CD4-positive, alpha-beta T cell treated with Interleukin-15 for 4 hours (primary cell): ENCODE measurements at places on chromosomes 6 and 20.

GRCh38 chr6:161265554-161265953 is 8.3 kb downstream of the AGPAT4 start:
- DNase-seq = no peak

- no peak for DNase-seq
Measured at GRCh38 chr6:152821525-152821924, 70.9 kb downstream of the VIP start.

GRCh38 chr6:27582928-27583725 is 110.2 kb upstream of the ZNF184 start:
- DNase-seq = no peak

DNA sequence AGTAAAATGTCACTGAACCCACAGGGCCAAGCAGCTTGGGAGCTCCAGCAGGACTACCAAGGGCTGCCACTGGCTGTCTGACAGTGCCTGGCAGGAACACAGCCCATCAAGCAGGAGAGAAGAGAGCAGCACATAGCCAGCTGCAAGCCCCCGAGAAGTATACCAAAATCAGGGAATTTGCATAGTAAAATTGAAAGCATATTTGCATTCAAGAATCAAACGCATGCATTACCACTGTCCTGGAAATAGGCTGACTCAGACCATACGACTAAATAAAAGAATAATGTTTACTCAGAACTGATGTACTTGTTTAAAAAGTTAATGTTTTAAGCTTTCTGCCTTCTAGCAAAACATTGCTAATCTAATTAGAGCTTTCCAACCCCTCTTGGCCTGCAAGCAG is 298.1 kb downstream of the TFAP2B start:
- DNase-seq = no peak

- DNase-seq = no peak
Measured at GRCh38 chr20:53831228-53831627, 237.6 kb upstream of the ZNF217 start.

DNA sequence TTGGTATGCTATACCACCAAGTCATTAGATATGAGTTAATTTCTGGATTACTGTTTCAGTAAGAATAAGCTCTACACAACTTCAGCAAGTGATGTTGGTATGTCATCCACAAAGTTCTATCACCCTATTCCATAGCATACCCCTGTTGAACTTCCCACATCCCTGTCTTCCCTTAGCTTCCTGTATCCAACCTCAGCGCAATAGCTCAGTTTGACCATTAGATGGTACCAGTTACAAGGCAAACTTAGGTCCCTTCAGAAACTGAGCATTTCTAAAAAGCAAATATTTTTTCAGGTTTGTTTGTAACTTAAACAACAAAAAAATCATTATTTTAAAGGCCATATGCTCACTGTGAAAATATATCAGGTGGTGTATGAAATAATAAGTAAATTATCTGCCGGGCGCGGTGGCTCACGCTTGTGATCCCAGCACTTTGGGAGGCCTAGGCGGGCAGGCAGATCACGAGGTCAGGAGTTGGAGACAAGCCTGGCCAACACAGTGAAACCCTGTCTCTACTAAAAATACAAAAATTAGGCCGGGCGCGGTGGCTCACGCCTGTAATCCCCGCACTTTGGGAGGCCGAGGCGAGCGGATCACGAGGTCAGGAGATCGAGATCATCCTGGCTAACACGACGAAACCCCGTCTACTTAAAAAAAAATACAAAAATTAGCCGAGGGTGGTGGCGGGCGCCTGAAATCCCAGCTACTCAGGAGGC is 8.8 kb upstream of the MOG start:
- DNase-seq = no peak

DNA sequence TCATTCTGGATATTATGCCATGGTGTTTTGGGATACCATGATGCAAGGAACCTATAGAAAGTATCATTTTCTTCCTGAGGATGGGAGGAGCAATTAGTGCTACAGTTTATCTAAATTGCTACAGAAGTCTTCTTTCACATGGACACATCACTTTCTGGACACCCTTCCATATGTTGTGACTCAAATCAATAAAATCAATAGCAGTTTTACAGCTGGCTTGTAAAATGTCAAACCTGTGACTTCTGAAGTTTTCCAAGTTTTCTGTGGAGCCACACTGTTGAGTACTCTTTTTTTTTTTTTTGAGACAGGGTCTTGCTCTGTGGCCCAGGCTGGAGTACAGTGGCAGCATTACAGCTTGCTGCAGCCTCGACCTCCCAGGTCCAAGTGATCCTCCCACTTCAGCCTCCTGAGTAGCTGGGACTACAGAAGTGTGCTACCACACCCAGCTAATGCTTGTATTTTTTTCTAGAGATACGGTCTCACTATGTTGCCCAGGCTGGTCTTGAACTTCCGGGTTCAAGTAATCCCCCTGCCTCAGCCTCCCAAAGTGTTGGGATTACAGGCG is 24.1 kb upstream of the CD2AP start:
- DNase-seq = no peak

DNA sequence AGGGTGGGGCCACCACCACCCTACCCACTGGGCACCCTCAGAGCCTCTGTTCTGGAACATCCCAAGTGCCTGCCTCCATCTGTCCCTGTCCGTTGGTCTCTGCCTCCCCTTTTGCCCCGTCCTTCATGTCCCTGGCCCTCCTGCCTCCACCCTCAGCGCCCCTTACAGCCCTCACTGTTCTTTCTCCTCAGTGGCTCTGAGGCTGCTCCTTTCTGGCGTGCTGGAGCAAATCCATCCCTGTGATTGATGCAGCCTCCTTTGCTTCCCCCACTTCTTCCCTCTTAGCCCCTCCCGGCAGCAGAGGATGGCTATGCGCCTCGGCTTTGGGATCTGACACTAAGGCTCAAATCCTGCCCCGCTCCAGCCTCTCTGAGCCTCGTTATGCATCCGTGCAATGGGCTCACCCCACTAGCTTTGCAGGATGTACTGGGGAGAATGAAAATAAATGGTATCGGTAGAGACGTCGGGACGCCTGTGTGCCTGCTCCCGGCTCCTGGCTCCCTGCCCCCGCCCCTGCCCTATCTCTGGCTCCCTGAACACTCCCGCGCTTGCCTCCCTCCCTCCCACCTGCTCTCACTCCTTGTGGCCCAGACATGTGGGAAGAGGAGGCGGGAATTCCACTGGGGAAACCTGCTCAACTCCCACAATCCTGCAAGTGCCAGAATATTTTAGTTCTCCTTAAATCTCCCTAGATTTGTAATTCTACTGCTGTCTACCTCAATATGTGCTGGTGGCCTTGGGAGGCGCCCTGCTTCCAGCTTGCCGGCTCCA is 13.1 kb downstream of the VSTM2L start:
- no peak for DNase-seq

DNA sequence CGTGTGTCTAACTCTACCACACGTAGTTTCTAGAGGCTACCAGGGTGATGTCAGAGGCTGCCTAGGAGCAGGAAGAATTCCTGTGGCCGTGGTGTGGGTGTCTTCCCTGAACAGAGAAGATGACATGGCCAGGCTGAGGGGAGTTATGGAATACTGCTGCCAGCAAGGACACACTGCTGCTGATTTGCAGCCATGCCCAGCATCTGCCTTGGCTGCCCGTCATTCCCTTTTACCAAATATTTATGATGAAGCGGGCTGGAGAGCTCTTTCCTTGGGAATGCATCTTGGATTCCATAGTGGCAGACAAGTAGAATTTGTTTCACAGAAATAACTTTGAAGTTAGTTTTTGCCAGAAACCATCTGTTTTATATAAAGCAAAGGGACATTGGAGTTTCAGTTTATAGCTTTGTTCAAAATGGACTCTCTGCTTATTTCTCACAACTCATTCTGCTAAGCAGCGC is 80.8 kb upstream of the VSTM2L start:
- no peak for DNase-seq

DNA sequence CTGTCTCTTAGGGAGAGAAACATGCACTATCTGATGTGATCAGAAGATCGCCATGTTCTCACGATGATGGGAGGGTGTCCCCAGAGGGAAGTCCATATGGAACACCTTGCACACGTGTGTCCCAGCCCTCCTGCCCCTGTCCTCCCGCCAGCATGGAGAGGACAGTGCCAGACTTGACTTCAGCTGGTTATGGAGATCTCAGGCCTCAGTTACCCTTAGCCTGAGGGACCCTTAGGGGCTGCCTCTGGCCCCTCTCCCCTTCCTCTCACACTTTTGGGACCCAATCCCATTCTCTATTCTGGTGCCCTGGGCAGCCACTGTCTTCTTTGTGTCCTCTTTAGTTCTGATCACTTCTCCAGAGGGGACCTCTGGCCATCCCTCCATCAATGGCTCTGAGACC is 1.6 kb downstream of the TREML4 start:
- no peak for DNase-seq

DNA sequence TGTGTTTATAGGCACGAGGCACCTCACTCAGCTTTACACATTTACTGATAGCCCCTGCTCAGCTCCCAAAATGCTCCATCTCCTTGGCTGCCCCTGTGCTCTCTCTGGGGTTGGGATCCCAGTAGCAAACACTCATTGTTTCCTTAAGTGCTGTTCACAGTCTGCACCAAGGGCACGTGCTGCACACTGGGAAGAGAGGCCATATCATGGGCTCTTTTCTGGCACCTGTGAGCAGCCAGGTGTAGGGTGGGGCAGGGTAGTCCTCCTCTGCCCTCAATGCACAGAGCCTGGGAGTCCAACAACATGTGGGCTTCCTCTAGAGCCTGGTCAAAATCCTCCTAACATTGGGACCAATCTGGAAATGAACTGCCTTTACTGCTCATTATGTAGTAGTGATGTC is 67.9 kb downstream of the BANF2 start:
- DNase-seq = no peak

DNA sequence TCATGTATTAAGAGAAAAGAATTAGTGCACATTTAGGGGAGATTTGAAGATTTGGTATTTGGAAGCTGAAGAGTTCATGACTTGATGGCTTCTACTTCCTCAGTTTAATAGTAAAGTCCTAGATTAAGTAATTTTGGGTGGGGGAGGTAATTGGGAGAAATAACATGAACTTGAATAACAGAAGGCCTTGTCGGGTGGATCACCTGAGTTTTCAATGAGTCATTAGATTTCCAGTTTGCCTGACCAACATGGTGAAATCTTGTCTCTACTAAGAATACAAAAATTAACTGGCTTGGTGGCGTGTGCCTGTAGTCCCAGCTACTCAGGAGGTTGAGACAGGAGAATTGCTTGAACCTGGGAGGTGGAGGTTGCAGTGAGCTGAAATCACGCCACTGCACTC is 181.0 kb downstream of the GJA1 start:
- no peak for DNase-seq

GRCh38 chr20:16615199-16615598 is 42.0 kb upstream of the KIF16B start:
- DNase-seq = no peak

- no peak for DNase-seq
Measured at GRCh38 chr6:16334671-16335070, 96.3 kb downstream of the GMPR start.

DNA sequence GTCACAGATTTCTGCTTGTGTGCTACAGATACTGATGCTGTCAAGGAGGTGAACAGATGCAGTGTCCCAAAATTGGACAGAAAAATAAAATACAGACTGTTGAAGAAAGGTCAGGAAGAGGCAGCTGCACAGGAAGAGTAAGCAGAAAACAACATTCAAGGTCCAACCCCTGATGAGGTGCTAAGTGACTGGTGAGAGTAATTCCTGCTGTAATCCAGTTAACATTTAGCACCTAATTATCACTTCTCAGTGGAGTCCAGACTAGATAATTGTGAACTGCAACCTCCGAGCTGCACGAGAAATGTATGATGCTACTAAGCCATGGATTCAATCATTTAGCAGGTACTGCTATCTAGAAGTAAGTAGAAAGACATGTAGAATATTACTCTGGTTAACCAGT is 36.3 kb upstream of the NRSN1 start:
- no peak for DNase-seq

DNA sequence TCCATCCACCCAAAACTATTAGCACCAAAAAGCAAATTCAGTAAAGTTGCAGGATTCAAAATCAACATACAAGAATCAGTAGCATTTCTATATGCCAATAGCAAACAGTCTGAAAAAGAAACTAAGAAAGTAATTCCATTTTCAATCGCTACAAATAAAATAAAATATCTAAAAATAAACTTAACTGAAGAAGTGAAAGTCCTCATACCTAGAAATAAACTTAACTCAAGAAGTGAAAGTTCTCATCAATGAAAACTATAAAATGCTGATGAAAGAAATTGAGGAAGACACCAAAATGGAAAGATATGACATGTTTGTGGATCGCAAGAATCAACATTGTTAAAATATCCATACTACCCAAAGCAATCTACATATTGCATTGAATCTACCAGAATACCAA is 103.0 kb upstream of the ARID1B start:
- no peak for DNase-seq

GRCh38 chr6:137862419-137863090 is 4.5 kb upstream of the TNFAIP3 start:
- DNase-seq = no peak

DNA sequence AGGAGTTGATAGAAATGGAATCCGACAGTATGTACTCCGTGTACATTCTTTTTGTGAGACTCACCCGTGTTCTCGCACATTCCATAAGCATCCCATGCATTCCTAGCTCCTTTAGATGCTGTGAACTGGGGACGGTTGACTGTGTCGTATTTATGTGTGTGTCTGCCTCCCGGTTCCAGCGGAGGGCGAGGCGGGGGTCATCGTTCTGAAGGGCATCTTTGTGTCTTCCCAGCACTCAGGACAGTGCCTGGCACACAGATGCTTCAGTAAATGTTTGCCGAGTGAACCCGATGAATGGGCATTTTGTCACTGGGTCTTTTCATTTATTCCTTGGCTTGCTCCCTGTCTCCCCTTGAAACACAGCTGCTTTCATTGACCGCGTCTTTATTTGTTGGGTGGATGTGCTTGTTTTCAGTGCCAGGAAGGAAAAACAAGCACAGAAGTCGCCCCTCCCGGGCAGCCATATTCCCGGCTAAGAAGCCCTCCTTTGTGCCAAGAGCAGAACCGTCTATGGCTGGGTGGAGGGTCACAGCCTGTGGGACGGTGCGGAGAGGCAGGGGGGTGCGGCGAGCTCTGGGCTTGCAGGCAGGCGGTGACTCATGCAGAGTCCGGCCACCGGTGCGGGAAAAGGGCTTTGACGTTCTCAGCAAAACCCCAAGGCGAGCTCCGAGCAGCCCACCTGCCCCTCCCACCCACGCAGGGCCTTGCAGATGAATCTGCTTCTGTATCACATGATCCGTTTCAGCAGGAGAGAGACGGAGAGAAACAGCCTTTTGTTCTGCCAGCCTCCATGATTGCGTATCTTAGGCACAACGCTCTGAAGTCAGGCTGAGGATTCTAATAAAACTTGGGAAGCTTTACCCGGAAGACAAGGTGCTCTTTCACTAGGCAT is 11.2 kb upstream of the PSMG4 start:
- DNase-seq = no peak
